Spinal cord (tissue), 10 donors: ENCODE measurements at places on chromosomes 5 and 9. TPM values are rescaled to one million over a fixed set of nuclear protein-coding genes. Genes with fewer than 3 reads are reported as not detected.
A peak's percentile ranks its signal among the peaks of the same experiment; 100 is the strongest.

SGCD gene
- 7.8 TPM for polyA plus RNA-seq

MAMDC2 gene
- 2.2 TPM for polyA plus RNA-seq

SEMA6A gene
- polyA plus RNA-seq, result 135 TPM

SLC34A1 gene
- polyA plus RNA-seq, result 1.2 TPM

C9orf72 gene
- polyA plus RNA-seq, result 39.9 TPM

UNC5A gene
- 18.2 TPM for polyA plus RNA-seq

DNA sequence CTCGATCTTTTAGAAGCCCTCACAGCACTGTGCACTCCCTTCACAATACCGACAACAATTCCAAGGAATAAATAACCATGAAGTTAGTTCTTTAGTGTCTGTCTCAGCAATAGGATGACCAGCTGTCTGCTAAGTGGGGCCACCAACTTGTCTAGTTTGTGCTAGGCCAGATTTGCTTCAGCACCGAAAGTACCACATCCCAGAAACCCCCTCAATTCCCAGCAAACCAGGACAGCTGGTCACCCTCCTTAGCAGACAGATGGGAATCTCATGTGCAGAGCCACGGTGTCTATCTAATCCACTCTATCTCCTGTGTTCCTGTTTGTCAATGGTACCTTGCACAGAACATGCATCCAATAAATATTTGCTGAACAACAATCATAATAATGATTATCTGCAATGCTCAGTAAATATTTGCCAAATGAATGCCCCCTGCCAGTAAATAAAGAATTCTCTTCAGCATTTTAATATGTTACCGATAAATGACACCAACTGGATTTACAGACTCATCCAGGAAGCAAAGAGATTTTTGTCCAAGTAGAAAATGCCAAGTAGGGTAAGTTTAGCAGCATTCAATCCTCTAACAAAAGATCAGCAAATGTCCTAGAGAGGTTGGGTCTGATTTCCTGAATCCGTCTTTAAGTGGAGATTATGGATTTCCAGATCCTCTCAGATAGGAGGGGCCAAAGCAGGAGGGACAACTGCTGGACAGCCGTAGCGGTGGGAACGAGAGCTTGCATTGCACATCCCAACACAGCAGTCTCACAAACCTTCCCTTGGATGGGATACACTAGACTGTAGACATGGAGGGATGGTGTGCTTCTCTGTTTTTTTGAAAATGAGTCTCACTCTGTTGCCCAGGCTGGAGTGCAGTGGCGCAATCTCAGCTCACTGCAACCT is 51.9 kb upstream of the ANKRD33B start:
- no peaks in the 10 kb centered on the region for H3K36me3 ChIP-seq
- no peaks in the 10 kb centered on the region for H3K27me3 ChIP-seq
- H3K4me1 ChIP-seq, result no peaks in the 10 kb centered on the region
- no peak overlapping the region for H3K4me3 ChIP-seq
- no peak overlapping the region for H3K27ac ChIP-seq

DNA sequence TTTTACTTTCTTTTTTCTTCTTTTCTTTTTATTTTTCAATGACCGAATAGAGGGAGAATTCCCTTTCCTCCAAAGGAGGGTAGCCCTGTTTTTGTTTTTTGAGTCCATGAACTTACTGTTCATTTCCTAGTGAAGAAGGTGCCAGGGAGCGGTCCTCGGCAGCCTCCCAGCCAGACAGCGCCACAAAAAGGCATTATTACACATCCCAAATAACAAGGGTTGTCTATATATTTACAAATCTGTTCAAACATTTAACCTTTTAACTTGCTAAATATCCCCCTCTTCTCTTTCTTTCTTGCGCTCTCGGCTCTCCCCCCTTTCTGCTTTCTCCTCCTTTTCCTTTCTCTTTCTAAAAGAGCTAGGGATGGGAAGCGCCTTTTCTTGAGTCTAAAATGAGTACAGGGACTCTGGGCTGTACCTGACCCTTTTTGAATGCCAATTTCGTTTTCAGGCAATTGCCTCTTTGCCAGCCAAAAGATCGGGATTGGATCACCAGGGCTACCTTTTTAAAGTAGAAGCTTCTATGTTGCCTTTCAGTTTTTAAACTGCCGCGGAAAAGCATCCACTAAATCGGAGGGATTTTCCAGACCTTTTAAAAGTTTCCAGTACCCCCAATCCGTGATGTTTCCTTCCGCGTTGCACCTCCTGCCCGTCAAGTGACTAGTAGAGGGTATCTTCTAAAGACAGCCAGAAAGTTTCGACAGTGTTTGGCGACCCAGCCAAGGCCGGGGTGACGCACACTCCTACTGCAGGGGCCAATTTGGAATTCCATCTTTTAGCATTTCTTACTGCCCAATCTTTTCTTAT is 125.6 kb downstream of the TMEM161B start:
- peaks cover 30% of the 10 kb centered on the region for H3K4me1 ChIP-seq
- peak; percentile 48 for DNase-seq
- peak overlapping the region; percentile 95 for H3K27ac ChIP-seq
- peak overlapping the region; percentile 49 for H3K4me3 ChIP-seq
- peaks cover 20% of the 10 kb centered on the region for H3K27me3 ChIP-seq

GRCh38 chr5:61953913-61954312 is 352.1 kb upstream of the KIF2A start:
- no peak for DNase-seq
- H3K27me3 ChIP-seq, result no peaks in the 10 kb centered on the region
- no peak overlapping the region for H3K27ac ChIP-seq
- H3K4me1 ChIP-seq, result peaks cover 8% of the 10 kb centered on the region
- H3K36me3 ChIP-seq, result no peaks in the 10 kb centered on the region

DNA sequence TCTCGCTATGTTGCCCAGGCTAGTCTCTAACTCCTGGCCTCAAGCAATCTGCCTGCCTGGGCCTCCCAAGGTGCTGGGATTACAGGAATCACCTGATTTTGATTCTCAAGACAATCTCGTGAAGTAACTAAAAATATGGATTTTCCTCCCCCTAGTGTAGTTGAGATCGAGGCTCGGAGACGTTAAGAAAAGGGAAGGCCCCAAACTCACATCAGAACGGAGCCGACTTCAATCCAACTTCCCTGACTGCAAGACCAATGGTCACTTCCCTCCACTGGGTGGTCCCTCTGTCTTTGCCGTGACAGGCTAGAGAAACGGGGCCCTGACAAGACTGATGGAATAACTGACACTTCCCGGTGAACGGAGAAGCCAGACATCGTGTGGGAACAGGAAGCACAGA is 28.3 kb downstream of the BARHL1 start:
- H3K36me3 ChIP-seq, result peaks cover 39% of the 10 kb centered on the region
- no peaks in the 10 kb centered on the region for H3K4me1 ChIP-seq
- H3K27ac ChIP-seq, result no peak overlapping the region
- DNase-seq, result no peak
- H3K27me3 ChIP-seq, result no peaks in the 10 kb centered on the region

GRCh38 chr5:32206509-32207354 is 32.6 kb upstream of the GOLPH3 start:
- no peak overlapping the region for H3K27ac ChIP-seq
- no peaks in the 10 kb centered on the region for H3K27me3 ChIP-seq
- no peaks in the 10 kb centered on the region for H3K4me1 ChIP-seq
- H3K36me3 ChIP-seq, result no peaks in the 10 kb centered on the region
- H3K4me3 ChIP-seq, result no peak overlapping the region

DNA sequence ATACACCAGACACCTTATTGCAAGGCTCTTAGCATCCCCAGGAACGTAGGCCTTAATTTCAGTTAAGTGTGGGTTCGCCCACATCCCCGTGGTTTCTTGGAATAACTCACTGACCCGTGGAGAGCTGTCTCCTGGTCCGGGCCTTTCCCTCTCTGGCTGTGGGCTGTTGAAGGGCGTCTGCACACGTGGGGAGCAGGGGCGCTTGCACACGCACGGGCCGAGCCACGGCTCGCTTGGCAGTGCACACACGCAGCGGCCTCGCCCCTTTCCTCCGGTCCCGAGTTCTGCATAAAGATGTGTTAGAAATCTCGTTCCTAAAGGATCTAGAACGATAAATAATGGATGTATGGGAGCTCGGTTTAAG is 141.9 kb downstream of the PBX3 start:
- DNase-seq, result no peak
- H3K36me3 ChIP-seq, result no peaks in the 10 kb centered on the region
- H3K27me3 ChIP-seq, result peaks cover 2% of the 10 kb centered on the region
- peak overlapping the region; percentile 67 for H3K27ac ChIP-seq
- H3K4me1 ChIP-seq, result peaks cover 4% of the 10 kb centered on the region

- H3K27me3 ChIP-seq, result no peaks in the 10 kb centered on the region
- no peaks in the 10 kb centered on the region for H3K36me3 ChIP-seq
- H3K4me3 ChIP-seq, result no peak overlapping the region
- peaks cover 31% of the 10 kb centered on the region for H3K4me1 ChIP-seq
These were observed 22.9 kb downstream of the PSMB7 start for GRCh38 chr9:124392254-124392870.

DNA sequence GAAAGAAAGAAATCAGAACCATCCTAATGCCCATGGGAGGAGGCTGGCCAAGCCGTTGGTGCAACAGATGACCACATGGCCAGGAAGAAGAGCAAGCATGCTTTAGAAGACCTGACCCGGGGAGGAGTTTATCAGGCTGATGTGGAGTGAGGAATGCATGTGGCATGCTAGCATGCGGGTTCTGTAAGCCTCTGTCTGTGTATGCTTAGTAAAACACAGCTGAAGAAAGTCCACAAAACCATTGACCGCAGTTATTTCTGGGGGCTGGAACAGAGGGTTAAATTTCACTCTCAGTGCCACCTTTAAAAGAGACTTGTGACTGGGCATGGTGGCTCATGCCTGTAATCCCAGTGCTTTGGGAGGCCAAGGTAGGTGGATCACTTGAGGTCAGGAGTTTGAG is 19.1 kb downstream of the GFI1B start:
- no peak overlapping the region for H3K4me3 ChIP-seq
- peaks cover 4% of the 10 kb centered on the region for H3K4me1 ChIP-seq
- H3K36me3 ChIP-seq, result no peaks in the 10 kb centered on the region
- H3K27ac ChIP-seq, result no peak overlapping the region
- H3K27me3 ChIP-seq, result peaks cover 2% of the 10 kb centered on the region

- no peak for DNase-seq
- no peak overlapping the region for H3K27ac ChIP-seq
- peaks cover 3% of the 10 kb centered on the region for H3K4me1 ChIP-seq
- no peak overlapping the region for H3K4me3 ChIP-seq
- H3K36me3 ChIP-seq, result no peaks in the 10 kb centered on the region
These were observed 280.1 kb downstream of the CDH10 start for GRCh38 chr5:24364711-24365110.

DNA sequence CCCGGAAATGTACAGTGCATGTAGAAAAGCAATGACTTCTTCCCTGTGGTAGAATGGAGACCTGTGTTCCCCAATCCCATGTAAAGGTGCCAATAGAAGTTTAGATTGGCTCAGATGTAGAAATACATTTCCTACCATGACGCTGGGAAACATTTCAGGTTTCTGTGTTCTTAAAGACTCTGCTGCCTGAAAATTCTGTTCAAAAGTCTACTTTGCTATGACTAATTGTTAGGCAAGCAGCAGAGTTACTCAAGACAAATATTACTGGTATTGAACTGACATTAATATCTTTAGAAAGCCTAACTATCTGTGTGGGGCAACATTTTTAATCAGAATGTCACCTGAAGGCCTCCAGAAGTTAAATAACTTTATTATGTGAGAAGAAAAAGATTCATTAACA is 75.5 kb upstream of the ELL2 start:
- no peak for DNase-seq
- H3K4me1 ChIP-seq, result no peaks in the 10 kb centered on the region
- H3K27ac ChIP-seq, result no peak overlapping the region
- H3K4me3 ChIP-seq, result no peak overlapping the region

DNA sequence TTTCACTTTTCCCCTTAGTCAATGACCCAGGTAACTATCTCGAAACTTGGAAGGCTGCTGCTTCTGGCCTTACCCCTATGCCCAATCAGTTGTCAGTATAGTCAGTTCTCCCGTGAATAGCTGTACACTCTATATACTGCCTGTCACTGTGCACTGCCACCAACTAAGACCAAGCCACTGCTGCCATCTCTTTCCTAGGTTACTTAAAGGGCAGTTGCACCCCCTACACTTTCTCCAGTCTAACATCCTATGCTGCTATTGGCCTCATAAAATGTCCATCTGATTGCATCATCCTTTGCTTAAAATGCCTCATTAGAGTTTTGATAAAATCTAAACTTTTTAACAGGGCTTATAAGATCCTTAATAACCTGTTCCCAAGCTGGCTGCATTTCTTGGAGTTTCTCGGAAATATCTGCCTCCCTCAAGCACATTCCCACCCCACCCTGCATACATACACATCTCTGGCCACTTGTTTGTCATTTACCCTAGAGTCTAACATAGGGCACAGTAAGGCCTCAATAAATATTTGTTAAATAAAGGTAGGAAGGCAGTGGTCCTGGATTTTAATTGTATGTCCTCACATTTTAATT is 32.8 kb upstream of the TNFAIP8 start:
- no peaks in the 10 kb centered on the region for H3K27me3 ChIP-seq
- no peaks in the 10 kb centered on the region for H3K4me1 ChIP-seq
- no peak overlapping the region for H3K4me3 ChIP-seq
- no peaks in the 10 kb centered on the region for H3K36me3 ChIP-seq
- no peak for DNase-seq
- no peak overlapping the region for H3K27ac ChIP-seq

DNA sequence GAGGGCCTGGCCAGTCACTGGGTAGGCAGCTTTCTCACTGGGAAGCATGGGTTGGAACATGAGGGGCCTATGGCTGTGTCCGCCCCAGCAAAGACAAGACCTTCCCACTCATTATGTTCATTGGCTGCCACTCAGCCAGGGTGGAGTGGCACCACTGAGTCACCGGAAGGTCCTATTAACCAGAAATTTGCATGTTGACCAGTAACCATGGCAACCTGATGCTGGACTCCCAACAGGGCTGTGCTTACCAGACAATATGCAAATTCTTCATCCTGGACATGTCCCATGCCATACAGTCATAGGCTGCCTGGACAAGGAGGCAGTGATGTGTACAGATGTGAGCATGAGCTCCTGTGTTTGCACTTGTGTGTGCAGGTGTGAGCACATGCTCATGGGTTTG is 66.7 kb downstream of the PSD2 start:
- peaks cover 32% of the 10 kb centered on the region for H3K36me3 ChIP-seq
- H3K4me3 ChIP-seq, result no peak overlapping the region
- no peaks in the 10 kb centered on the region for H3K27me3 ChIP-seq
- H3K4me1 ChIP-seq, result peaks cover 22% of the 10 kb centered on the region
- no peak for DNase-seq

- no peaks in the 10 kb centered on the region for H3K36me3 ChIP-seq
- H3K27ac ChIP-seq, result no peak overlapping the region
- H3K4me3 ChIP-seq, result no peak overlapping the region
- no peaks in the 10 kb centered on the region for H3K27me3 ChIP-seq
- no peak for DNase-seq
These were observed 73.1 kb downstream of the PBX3 start for GRCh38 chr9:125820100-125820804.

DNA sequence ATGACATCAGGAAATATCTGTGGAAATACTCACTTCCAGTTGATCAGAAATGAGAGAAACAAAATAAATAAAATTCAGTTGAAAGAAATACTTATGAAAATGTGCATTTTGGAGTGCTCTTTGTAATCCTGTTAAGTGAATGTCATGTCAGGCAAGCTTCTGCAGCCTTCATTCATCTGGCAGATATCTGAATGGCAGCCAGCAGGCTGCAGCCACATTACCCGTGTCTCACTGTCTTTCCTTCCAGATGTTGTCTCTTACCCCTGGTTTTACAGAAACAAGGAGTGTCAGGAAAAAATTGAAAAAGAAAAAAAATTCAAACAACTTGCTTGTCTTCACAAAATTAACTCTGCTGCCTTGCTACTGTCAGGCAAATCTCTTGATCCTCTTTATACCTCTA is 445.0 kb upstream of the RIOK2 start:
- no peak overlapping the region for H3K4me3 ChIP-seq
- no peaks in the 10 kb centered on the region for H3K27me3 ChIP-seq
- peaks cover 3% of the 10 kb centered on the region for H3K4me1 ChIP-seq
- DNase-seq, result no peak

GRCh38 chr5:14357851-14358250 is 214.7 kb downstream of the TRIO start:
- H3K36me3 ChIP-seq, result peaks cover 33% of the 10 kb centered on the region
- H3K4me1 ChIP-seq, result peaks cover 28% of the 10 kb centered on the region
- H3K4me3 ChIP-seq, result no peak overlapping the region
- no peak overlapping the region for H3K27ac ChIP-seq
- H3K27me3 ChIP-seq, result no peaks in the 10 kb centered on the region
